Left renal pelvis (tissue), 4 donors: ENCODE measurements at places on chromosomes 12 and 14.

DNA sequence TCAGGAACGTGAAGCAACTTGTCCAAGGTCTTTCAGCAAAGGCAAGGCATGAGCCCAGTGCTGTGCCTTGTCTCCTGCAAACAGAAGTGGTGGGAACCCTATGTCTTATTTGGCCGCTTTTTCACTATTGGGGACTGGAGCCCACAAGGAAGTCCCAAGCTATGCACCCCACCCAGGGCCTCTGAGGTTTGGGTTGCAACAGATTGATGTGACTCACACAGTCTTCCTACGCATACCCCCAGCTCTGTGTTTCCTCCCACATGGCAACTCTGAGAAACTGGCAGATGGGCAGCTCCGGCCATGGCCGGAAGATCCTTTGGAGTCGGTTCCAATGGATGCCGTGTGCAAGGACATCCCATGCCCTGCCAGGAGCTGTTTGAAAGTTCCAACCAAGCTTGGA is 28.3 kb upstream of the CMKLR1 start:
- no peak for DNase-seq

DNA sequence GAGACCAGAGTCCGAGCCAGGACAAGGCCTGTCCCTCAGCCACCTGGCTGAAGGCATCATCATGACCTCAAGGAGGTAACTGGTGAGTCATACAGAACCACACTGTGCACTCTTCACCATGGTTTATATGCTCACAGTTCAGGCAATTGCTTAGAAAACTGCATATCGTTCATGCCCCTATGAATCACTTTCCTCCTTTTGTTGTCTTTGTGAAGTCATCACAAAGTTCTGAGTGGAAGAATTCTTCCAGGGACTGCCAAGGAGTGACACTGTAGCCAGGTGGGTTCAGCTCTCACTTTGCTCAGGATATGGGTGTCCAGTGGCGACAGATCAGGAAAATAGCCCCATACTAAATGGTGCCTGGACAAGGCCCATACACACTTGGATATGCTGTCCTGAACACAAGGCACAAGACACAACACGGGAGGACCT is 92.5 kb downstream of the DPF3 start:
- no peak for DNase-seq

DNA sequence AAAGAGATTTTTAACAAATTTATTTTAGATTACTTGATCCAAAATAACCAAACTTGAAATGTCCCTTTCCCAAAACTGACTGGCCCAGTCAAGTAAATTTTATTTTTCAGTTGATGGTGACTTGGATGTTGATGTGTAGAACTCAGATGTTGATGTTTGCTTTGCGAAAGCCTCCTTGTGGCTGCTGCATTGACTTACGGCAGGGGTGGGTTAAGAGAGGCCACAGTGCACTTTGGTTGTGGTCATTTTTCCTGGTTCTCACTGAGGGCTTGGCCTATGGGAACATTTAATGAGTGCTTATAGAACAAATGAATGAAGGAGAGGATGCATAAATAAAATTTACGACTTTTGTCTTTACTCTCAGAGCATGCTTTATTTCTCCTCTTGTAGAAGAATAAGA is 52.6 kb downstream of the SLCO1B3 start:
- DNase-seq = no peak

DNA sequence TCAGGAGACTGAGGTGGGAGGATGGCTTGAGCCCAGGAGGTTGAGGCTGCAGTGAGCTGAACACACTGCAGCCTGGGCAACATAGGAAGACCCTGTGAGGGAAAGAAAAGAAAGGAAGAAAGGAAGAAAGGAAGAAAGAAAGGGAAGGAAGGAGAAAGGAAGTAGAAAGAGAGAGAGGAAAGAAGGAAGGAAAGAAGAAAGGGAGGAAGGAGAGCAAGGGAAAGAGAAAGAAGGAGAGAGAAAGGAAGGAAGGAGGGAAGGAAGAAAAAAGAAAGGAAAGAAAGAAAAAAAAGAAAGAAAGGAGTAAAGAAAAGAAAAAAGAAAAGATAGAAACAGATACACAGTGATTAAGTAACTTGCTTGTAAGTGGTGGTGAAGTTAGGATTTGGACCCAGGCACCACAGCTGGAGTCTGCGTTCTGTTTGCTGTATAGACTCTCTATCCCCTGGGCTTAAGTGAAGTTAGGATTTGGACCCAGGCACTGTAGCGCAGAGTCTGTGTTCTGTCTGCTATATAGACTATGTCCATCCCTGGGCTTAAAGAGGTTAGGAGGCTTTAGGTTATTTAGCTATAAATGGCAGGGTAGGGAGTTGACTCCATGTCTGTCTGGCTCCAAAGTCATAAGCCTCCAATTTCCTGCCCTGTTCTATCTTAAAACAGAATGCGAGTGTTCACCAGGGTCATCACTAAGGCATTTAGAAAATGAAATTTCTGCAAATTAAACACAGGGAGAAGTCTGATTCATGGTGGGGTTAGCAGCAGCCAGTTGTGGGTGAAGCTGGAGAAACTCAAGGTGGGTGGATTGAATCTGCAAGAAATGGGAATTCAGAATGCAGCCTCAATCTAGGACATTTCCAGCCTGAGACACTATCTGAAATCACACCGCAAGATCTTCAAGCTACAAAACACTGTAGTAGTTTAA is 13.3 kb upstream of the C12orf75 start:
- DNase-seq = no peak

DNA sequence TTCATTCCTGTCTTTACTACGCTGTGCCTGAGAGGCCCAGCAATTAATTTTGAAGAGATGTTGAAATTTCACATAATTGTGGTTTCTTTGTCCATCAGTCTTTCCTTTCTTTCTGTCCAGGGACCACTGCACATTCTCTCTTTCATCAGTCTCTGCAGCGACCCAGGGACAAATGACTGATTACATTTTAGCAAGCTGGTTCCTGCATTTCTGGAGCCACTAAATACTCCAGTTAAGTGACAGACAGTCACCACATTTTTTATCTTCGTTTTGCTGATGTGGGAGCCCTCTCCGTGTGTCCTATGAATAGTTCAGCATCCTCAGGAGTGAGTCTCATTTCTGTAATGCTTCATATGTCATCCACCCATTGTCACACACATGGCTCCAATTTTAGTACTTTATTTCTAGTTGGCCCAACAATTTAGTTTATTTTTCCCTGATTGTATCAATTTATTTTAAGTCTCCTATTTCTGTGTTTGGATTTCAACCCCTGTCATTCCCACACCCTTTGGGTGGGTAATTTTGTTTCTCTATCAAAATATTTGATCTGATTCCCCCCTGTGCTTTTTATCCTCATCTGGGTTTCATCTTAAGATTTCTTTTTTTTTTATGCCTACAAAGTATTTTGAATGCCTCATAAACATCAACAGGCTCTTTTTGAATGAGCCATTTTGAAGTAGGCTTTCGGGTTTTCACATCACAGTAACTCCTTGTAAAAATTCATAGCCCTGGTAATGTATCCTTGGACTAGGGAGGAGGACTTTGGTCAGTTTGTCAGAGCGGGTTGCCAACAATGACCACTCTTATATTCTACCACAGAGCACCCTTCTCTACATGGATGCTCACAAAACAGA is 1196.5 kb downstream of the GALC start:
- DNase-seq = no peak

- no peak for DNase-seq
These were observed 11.4 kb upstream of the CALCOCO1 start for GRCh38 chr12:53738406-53739213.

DNA sequence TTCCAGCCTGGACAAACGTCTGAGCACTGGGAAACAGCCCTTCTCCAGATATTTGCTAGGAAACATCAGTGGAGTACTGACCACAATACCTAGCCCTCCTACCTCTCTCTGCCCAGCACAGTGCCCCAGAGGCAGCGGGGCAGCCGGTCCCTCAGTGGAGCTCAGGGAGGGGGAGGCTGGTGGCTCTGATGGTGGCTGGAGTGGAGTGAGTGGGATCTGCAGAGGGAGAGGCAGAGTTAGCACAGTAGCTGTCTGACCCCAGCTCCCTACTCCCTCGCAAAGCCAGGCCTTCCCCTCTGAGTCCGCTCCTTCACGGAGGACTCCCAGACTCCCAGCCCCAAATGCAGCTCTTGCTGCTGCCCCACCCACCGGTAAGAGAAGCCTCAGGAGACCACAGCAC is 30.0 kb downstream of the NCKAP5L start:
- DNase-seq = no peak

- no peak for DNase-seq
These were observed 45.6 kb downstream of the WSCD2 start for GRCh38 chr12:108174641-108175040.

GRCh38 chr12:42129595-42130204 is 15.0 kb downstream of the GXYLT1 start:
- DNase-seq = no peak

GRCh38 chr12:6226002-6226678 is 25.9 kb downstream of the CD9 start:
- DNase-seq = no peak

- no peak for DNase-seq
These were observed 6.6 kb downstream of the MYH7 start for GRCh38 chr14:23428686-23429495.

- DNase-seq = peak; percentile 36
These were observed 38.7 kb upstream of the CRY1 start for GRCh38 chr12:107131832-107132616.

GRCh38 chr12:2841056-2841650 is 6.3 kb upstream of the NRIP2 start:
- no peak for DNase-seq

- no peak for DNase-seq
These were observed 43.0 kb downstream of the GLRX5 start for GRCh38 chr14:95577870-95578269.

DNA sequence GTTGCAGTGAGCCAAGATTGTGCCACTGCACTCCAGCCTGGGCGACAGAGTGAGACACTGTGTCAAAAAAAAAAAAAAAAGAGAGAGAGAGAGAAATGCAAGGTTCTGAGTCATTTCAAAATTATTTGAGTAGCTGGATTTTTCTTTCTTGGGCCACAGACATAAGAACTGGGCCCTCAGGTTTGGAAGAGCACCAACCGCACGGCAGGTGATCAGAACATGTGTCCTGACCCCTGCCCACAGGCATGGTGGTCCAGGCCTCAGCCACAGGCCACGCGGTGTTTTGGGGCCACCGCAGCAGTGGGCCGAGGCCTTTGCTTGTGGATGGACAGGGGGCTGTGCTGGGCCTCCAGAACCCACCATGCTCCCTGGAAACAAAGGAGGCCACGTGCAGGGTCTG is 126.7 kb downstream of the CALM1 start:
- no peak for DNase-seq

DNA sequence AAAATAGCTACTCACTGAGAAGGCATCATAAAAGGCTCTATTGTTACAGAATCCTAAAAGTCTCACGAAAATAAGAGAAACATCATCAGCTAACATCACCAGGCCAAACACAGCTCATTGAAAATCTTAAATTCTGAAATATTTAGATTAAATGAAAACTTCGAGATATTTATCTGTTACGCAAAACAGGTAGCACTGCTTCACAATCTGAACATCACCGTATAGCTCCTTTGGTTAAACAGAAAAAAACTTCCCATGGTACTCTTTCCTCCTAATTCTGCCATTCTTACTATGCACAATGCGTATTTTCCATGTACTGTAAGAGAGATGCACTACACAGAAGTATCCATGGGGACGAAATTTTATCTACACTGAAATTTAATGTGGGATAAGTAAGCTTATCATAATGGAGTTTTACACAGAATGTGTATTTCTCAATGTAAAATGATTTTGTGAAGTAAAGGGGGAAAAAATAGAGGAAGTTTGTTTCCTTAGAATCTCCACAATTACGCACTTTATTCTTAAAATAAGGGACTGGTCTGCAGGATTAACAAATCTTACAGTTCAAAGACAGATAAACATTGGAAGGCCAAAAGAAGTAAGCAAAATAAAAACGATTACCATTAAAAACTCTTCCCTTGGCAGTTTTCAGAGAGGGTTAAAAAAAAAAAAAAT is 1.9 kb downstream of the SGPP1 start:
- DNase-seq = no peak

GRCh38 chr12:65876898-65877721 is 52.8 kb downstream of the HMGA2 start:
- DNase-seq = no peak

GRCh38 chr12:26878661-26879119 is 45.7 kb upstream of the ITPR2 start:
- DNase-seq = no peak

GRCh38 chr12:64452559-64453329 is 824 bp downstream of the TBK1 start:
- DNase-seq = peak; percentile 20

DNA sequence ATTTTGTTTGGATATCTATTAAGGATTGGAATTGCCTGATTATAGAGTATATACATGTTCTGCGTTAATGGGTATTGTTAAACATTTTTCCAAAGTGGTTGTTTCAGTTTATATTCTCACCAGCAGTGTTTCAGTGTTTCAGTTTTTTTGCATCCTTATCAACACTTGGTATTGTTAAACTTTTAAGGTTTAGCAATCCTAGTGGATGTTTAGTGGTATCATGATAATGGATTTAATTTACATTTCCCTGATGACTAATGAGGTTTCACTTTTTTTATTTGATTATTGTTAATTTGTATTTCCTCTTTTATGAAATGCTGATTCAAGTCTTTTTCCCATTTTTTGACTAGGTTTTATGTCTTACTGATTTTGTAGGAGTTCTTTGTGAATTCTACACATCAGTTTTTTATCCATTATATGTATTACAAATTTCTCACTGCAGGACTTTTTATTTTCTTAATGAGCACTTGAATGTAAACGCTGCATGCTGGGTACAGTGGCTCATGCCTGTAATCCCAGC is 23.7 kb downstream of the YLPM1 start:
- no peak for DNase-seq

- peak; percentile 91 for DNase-seq
These were observed 44.0 kb downstream of the RBMS2 start for GRCh38 chr12:56565510-56566101.

- DNase-seq = no peak
These were observed 625 bp upstream of the ABHD12B start for GRCh38 chr14:50871228-50871627.

- DNase-seq = no peak
These were observed 205.5 kb downstream of the PHETA1 start for GRCh38 chr12:111163422-111163821.

DNA sequence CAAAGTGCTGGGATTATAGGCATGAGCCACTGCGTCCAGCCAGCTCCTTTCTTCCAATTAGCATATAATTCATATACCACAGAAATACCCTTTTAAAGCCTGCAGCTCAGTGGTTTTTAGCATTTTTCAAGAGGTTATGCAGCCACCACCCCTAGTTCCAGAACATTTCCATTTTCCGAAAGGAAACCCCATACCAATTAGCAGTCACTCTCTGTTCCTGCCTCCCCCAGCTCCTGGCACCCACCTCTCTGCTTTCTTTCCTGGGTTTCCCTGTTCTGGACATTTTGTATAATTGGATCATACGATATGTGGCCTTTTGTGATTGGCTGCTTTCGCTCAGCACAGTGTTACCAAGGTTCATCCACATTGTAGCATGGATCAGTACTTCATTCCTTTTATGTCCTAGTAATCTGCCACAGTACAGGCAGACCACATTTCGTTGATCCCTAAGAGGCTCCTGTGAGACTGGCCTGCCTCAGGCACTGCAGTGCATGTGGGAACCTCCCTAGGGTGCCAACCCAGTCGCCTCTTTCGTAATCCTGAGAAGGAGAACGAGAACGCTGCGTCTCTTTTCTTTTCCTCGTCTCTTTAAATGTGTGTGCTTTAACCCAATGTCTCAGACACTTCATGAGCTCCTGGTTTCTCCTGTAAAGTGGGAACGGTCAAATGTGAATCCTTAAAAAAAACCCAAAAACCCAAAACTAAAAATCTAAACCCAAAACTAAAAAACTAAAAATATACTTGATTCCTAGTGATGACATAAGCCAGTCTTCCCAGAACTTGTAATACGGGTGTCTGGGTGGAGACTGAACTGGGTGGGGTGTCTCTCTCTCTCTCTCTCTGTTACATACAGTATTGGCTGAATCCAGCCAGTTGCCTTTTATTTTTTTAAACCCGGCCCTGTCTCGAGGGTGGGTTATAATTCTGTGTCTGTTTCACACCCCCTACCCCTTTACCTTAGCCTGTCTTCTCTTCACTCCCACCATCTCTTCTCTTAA is 14.7 kb downstream of the AACS start:
- no peak for DNase-seq
